ENCODE measurements at places on chromosomes 3 and 15.

DNA sequence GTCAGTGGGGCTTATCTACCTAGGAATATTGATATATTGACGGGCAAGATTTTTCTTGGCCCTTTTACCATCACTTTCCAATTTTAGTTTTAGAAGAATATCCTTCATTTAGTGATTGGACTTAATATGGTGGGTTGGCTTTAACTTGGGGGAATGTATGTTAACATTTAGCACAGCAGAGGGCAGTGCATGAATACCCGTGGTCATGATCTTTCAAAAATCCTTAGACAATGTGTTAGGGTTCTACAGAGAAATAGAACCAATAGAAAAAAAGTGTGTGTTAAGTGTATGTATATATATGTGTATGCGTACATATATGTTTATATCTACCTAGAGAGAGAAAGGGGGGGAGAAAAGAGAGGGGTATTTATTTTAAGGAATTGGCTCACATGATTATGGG is 36.9 kb downstream of the GPR171 start:
- no peak for DNase-seq

DNA sequence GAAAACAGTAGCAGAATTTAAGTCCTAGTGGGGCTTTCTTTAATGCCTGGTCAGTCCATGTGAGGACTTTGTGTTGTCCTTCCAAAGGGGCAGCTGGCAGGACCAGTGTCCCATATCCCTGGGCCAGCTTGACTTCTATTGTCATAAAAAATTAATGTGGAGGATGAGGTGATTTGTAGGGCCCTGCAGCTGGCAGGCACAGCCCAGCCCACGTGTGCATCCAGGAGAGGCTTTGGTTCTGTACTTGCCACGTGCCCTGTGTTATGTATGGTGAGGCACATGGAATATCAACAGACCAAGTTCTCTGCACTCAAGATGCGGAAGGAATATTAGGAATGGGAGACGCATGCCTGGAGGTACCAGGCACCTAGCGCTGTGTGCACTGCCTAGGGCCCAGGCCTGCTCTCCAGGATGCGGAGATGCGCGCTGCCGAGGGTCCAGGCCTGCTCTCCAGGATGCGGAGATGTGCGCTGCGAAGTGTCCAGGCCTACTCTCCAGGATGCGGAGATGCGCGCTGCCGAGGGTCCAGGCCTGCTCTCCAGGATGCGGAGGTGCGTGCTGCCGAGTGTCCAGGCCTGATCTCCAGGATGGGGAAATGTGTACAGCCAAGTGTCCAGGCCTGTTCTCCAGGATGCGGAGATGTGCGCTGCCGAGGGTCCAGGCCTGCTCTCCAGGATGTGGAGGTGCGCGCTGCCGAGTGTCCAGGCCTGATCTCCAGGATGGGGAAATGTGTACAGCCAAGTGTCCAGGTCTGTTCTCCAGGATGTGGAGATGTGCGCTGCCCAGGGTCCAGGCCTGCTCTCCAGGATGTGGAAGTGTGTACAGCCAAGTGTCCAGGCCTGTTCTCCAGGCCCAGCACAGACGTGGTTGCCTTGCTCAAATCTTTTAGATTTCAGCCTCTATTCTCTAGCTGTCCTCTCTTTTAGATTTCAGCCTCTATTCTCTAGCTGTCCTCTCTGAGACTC is 183.3 kb upstream of the ROPN1 start:
- no peak for DNase-seq

DNA sequence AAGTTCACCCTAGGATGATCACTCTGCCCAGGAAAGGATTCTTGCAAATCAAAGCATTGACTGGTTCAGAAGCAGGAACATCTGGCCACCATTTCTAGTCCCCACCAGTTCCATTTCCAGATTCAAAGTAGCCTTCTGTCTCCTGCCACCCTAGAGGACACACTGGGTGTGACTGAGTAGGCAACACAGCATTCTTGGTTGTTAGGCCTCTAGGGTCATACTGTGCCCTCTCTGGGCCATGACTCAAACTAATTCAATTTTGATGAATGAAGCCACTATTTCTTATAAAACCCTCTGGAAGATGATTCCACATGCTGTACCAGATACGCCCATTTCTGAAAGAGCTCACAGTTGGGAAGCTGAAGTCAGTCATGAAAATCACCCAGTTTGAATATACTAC is 69.7 kb downstream of the WDR76 start:
- no peak for DNase-seq

DNA sequence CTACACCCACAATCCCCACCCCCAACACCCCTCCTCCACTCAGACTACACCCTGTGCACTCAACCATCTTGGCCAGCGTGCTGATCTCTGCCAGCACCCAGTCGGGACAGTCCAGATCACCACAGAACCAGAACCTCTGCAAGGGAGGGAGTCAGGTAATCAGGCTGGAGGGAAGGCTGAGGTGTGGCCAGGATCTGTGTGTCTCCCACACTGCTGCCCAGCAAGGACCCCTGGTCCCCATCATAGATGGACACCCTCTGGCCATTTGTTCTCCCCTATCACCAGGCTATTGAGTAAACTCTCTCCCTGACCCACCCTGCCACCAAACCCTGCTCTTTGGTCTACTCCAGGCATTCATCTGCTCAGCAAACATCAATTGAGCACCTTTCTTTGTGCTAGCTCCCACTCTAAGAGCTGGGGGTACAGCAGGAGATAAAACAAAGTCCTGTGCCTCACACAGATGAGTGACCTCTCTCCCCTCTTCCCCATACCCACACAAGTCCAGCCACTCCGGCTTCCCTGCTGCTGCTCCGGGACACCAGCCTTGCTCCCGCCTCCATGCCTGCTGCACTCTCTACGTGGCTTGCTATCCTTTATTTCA is 134.8 kb downstream of the TBC1D2B start:
- DNase-seq: no peak

DNA sequence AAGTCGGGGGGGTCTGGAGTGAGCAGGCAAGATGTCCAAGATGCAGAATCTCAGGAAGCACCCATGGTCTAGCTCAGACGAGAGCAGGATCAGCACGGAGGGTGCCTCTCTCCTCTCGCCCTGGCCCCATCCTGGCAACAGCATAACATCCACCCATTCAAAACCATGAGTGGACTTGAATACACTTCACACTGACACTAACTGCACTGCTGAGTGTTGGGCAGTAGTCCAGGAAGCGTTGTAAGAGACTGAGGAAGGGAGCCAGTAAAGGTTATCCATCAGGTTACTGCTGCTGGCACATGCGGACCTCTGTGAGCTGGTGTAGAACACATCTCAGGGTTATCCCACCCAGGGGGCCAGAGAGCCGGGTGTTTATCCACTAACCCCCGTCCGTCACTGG is 131.0 kb upstream of the TOPAZ1 start:
- no peak for DNase-seq

DNA sequence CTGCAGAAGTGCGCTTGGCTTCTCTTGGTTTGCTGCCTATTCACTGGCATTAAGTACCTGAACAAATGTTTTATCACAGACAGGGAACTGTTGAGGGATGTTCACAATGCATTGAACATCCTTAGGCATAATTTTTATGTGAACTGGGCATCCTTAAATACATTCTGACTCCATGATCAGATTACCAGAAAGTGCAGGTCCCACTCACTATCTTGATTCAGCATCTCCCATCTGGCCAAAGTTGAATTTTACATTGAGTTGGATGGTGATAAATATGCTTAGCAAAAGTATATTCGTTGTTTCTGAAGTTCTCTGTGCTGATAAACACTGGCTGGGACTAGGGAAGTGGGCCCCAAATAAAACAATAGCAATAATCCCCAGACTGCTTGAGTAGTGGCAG is 108.5 kb downstream of the RBMS3 start:
- no peak for DNase-seq
